Peyer's patch (tissue), 4 donors: ENCODE measurements at places on chromosomes 5 and 9.
A peak's percentile ranks its signal among the peaks of the same experiment; 100 is the strongest.

DNA sequence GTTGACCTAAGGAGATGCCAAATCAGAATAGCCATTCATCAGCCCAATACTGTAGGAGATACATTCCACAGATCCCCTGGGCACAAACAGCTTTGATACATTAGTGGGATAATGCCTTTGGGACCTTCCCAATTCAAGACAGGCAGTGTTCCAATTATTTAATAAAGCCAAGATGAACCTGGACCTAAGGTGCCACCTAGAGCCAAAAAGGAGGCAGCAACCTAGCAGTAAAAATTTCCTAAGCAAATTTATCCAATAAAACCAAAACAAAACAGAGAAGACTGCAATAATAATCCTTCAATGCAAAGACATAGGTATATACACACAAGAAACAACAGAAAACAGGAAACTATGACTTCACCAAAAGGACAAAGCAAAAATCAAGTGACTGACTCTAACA, 253.0 kb downstream of the HINT1 start:
- DNase-seq = no peak

DNA sequence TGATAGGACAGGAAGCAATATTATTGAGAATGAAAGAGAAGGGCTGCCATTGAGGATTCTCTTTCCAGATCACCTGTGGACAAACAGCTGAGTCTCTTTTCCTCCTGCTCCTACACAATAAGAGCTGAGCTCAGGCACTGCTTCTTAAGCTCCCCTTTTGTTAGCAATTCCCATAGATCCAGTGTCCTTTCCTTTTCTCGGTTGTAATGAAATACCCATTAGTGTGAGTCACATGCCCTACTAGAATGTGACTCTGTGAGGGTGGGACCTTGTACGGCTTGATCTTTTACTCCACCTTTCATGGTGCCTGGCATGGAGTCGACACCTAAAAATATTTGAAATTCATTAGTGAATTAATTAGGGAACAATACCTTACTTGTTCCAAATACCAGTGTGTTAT, 269.2 kb downstream of the NR3C1 start:
- no peak for DNase-seq

GRCh38 chr9:75866273-75866871, 24.1 kb upstream of the PCSK5 start:
- no peak for DNase-seq

DNA sequence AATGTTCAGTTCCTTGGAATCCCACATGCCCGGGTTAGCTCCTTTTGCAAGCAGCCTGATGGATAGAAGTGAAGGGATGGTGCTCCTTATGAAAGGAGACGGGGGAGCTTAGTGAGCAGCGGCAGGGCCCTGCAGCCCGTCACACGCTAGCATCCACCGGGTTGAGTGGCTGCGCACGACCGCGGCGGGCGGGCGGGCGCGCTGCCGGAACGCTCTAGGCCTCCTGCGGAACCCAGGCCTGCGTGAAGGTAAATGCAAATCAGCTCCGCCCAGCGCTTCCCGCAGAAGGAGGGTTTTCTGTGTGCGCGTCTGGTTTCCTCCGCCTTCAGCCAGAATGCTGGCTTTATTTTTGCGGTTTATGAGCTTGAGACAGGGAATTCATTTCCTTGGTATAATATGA, 19.8 kb downstream of the IL12B start:
- peak; percentile 61 for DNase-seq

GRCh38 chr9:35859990-35860339, 10.2 kb downstream of the OR13J1 start:
- DNase-seq = no peak

GRCh38 chr5:149801307-149801990, 71.3 kb downstream of the PPARGC1B start:
- DNase-seq = no peak

GRCh38 chr5:156473269-156473908, 146.4 kb downstream of the SGCD start:
- DNase-seq = no peak

- DNase-seq = no peak
Measured at GRCh38 chr5:55991768-55992486, 2.8 kb downstream of the IL6ST start.

DNA sequence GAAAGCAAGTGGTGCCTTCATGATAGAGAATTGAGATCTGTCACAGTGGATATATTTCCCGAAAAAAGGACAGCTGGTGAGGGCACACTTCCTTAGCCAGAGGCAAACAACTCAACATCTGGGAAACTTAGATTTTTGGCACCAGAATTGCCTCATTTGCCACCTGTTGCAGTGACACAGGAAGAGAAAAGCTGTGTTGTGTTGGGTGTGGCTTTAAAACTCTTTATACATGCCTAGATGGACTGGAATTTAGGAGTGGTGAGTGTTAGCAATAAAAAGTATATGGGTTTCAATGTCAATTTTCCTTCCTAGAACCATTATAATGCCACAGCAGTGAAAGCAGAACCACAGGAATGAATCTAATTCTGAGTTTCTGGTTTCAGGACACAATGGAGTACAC, 62.6 kb upstream of the CEMIP2 start:
- no peak for DNase-seq

DNA sequence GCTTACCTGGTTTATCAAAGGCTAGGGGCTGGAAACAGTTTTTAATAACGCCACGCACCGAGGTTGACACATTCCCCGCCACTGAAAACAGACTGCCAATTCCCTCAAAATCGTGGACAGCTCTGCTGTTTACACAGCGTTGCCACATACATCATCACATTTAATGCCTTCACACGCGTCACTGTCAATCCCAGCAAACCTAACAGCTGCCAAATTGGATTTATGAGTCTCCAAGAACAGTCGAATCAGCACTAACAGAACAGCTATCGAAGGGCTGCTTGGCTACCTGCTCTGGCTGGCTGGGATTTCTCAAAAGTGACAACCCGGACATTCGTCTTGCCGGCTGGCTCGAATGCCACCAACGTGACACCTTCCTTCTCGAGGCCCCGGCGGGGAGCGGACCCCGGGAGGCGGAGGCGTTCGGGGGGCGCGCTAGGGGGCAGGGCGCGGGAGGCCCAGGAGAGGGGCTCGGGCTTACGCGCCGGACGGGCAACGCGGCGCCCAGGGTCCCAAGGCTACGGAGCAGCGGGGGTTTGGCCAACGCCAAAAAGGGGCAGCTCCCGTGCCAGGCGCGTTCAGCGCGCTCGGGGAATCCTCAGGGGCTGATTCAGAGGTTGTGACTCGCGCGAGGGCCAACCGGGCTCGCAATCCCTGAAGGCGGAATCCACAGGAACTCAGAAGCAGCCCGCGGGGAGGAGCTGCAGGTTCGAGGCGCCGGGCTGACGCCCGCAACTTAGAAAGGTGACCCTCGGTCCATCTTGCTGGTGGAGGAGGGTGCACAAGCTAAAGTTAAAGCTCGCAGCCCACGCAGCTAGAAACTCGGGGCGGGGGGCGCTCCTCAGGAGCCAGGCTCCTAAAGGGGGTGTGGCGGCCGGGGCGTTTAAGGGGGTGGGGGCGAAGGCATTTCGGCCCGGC, 1.2 kb downstream of the CDC14B start:
- peak; percentile 62 for DNase-seq

GRCh38 chr5:79077680-79078365, 8.3 kb downstream of the BHMT2 start:
- DNase-seq = no peak

DNA sequence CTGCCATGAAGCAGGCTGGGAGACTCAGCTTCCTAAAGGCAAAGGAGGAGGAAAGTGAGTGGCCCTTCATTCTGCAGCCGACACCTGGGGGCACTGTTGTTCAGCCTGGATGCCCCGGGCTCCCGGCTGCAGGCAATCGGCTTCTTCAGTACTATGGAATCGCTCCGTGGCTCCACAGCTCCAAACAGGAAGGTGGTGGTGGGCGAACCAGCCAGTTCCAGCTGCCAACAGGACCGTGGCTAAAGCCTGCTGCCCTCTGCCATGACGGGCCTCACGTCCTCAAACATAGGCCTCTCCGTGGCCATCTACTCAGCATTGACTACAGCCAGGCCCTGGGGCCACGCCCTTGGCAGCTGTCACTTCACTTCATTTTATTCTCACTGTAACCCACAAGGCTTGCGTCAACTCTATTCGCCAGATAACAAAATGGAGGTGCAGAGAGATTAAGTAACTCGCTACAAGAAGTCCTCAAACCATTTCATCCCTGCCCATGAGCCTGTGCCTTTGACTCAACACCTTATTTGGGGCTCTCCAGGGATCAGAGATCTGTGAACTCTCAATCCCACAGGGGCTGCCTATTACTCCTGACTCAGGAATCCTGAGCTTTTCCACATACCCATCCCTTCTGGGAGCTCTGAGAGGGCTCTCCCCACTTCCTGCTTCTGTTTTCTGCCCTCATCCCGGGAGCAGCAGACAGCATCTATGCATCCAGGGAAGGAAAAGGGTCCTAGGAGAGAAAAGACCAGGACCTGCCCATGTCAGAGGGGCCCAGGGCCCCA, 38.0 kb downstream of the PAX5 start:
- DNase-seq = peak; percentile 75

DNA sequence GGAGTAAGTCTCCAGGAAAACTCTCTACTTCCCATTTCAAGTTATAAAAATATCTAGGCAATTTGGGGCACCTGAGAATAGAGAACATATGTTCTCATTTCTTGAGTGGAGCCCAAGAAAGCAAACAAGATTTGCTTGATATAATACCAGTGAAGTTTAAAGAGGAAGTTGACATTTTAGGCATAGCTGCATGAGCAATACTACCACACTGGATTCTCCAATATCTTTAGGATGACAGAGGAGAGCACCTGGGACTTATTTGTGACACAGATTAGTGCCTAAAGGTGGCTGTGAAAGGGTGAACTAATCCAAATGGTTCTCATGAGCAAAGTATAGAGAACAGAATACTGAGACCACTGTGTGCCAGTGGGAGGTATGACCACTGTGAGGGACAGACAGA, 423.5 kb upstream of the RIOK2 start:
- no peak for DNase-seq

- DNase-seq = no peak
Measured at GRCh38 chr9:84297162-84297821, 43.3 kb downstream of the SLC28A3 start.

GRCh38 chr5:93126634-93127033, 454.4 kb downstream of the NR2F1-AS1 start:
- no peak for DNase-seq
